CD4-positive, alpha-beta memory T cell (primary cell): ENCODE measurements at places on chromosomes 1 and 21. TPM values are rescaled to one million over a fixed set of nuclear protein-coding genes. Genes with fewer than 3 reads are reported as not detected.
A peak's percentile ranks its signal among the peaks of the same experiment; 100 is the strongest.

- no peaks in the 10 kb centered on the region for H3K4me1 ChIP-seq
- H3K36me3 ChIP-seq = no peaks in the 10 kb centered on the region
- H3K27ac ChIP-seq = no peak overlapping the region
Measured at GRCh38 chr1:4928186-4928585, 273.8 kb downstream of the AJAP1 start.

DNA sequence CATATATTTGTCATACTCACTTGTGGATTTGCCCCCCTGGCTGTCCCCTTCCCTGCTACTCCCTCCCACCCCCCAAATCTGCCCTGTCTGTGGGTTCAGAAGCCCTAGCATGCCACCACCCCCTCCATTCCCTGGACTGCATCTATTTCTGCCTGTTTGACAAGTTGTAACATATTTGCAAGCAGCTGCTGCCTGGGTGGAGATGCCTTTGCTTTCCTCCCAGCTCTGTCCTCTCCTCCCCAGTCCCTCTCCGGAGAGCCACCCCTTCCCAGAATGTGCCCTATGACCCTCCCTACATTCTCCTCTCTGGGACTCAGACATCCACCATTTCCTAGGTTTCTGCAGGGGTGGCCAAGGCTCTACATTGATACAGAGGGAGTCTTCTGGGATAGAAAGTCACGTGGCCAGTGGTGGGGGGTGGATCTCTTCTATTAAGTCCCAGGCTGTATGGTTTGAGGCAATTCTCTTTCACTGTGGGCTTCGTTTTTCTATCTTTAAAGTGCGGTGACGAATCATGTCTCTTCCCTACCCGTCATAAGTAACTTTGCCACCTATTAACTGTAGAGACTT lies 6.0 kb upstream of the MYOG start:
- H3K36me3 ChIP-seq = no peaks in the 10 kb centered on the region
- no peak overlapping the region for H3K27ac ChIP-seq
- peaks cover 4% of the 10 kb centered on the region for H3K27me3 ChIP-seq

DNA sequence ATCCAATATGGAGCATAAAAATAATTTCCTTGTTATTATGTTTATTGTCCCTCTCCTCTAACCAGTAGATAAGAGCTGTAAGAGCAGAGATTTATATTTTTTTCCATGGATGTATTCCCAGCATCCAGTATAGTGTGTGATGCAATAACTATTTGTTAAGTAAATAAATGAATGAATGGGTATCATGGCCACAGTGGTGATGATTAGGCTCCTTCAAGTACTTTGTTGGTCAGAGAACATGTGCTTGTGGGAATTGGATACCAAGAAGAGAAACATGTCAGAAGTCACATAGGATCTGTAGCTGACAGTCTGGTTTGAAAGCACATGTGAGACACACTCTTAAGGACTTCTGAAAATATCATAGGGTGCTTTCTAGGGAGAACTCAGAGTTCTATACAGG lies 588.5 kb downstream of the AGBL4 start:
- H3K4me1 ChIP-seq = no peaks in the 10 kb centered on the region
- no peaks in the 10 kb centered on the region for H3K27me3 ChIP-seq

DNA sequence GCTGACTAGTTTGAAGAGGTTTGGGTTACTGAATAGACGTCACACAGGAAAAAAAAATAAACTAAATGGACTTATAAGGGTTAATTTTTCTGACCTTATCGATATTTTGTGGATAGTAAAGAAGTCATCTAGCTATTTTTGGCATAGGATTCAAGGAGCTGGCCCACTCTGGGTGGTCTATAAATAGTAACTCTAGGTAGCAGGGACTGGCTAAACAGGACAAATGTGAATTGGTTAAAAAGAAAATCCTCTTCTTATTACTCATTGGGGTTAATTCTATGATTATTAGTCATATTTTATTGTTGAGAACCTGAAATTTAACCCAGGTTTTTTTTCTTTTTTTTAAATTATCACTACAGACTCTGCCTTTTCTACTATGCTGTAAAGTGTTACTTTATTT lies 61.7 kb downstream of the ATF6 start:
- H3K27me3 ChIP-seq = no peaks in the 10 kb centered on the region
- H3K4me3 ChIP-seq = no peak overlapping the region
- no peak for DNase-seq
- peaks cover 2% of the 10 kb centered on the region for H3K36me3 ChIP-seq

DNA sequence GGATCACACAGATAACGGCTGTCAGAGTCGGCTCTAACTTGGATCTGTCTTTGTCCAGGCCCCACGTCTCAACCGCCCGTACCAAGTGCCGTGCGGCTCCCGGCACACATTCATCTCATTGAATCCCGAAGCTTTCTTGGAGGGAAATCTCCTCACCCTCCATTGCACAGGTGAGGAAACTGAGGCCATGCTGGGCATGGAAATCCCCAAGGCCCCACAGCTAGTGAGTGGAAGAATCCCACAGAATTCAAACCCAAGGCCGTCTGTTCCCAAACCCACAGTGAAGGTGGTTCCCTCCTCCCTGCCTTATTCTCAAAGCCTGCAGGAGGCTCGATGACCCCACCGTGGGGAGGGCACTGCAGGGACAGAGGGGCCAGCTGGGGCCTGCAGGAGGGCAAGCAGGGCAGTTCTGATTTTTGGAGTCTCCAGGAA lies 437.9 kb downstream of the MATN1 start:
- no peak for DNase-seq
- H3K4me1 ChIP-seq = peaks cover 15% of the 10 kb centered on the region
- no peaks in the 10 kb centered on the region for H3K27me3 ChIP-seq
- no peaks in the 10 kb centered on the region for H3K36me3 ChIP-seq
- no peak overlapping the region for H3K27ac ChIP-seq

DNA sequence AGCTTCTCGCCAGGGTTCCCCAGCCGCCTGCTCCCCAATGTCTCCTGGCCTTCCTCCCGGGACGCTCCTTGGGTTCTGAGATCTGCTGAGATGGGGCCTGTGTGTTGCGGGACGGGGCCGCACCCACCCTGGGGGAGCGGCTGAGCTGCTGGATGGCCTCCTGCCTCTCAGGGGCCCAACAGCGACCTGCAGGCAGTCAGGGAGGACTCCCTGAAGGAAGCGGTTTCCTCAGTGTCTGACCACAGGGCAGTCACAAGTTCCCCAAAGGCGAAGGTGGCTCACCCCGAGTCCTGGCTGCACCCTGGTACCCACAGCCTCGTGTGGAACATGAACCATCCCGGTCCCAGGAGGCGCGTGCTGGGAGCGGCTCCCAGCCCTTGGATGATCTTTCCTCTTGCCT lies 18.6 kb upstream of the PLCH2 start:
- H3K27me3 ChIP-seq = no peaks in the 10 kb centered on the region
- H3K4me1 ChIP-seq = no peaks in the 10 kb centered on the region
- no peak overlapping the region for H3K4me3 ChIP-seq
- H3K36me3 ChIP-seq = no peaks in the 10 kb centered on the region
- DNase-seq = no peak
- H3K27ac ChIP-seq = no peak overlapping the region

DNA sequence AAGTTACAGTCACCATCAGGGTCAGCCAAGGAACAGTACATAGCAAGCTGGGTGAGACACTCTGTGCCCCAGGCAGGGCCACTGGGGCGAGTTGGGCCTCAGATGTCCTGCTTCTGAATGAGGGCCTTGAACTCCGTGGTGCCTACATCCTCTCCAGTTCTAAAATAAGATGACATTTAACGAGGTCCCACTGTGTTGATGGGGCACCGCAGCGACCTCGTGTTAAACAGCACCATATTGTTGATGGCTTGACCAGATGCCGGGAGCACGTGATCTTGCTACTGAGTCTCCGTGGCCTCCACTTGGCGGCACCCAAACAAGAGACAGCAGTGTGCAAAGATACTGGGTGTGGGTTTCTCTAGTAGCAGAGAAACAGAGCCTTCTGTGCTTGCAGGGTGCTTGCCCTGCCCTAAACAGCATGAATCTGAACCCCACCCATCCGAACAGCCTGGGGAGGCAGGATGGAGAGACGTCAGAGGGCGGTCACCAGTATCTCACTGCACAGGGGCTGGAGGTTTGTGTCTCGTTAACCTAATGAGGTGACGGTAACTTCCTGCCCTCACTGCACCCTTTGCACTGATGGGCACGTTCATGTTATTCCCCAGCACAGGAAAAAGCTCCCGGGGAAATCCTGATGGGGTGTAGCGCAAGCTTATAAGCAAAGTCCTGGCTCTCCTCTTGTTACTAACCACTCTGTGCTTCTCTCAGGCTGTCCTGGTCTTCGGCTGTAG lies 324.4 kb downstream of the AJAP1 start:
- no peaks in the 10 kb centered on the region for H3K36me3 ChIP-seq
- H3K27ac ChIP-seq = no peak overlapping the region
- no peaks in the 10 kb centered on the region for H3K4me1 ChIP-seq
- no peak for DNase-seq

DNA sequence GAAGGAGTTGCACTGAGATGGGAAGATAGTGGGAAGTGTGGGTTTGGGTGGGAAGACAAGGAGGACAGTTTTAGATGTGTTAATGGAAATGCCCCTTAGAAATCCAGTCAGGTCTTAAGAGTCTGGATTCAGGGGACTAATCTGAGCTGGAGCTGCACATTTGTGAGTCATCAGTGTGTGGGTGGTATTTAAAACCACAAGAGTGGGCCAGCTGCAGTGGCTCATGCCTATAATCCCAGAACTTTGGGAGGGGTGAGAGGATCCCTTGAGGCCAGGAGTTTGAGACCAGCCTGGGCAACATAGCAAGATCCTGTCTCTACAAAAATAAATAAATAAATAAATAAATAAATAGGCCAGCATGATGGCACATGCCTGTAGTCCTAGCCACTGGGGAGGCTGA lies 40.9 kb upstream of the SLC6A9 start:
- H3K27ac ChIP-seq = no peak overlapping the region
- no peaks in the 10 kb centered on the region for H3K4me1 ChIP-seq
- no peaks in the 10 kb centered on the region for H3K27me3 ChIP-seq
- H3K4me3 ChIP-seq = no peak overlapping the region
- DNase-seq = no peak
- H3K36me3 ChIP-seq = no peaks in the 10 kb centered on the region

DNA sequence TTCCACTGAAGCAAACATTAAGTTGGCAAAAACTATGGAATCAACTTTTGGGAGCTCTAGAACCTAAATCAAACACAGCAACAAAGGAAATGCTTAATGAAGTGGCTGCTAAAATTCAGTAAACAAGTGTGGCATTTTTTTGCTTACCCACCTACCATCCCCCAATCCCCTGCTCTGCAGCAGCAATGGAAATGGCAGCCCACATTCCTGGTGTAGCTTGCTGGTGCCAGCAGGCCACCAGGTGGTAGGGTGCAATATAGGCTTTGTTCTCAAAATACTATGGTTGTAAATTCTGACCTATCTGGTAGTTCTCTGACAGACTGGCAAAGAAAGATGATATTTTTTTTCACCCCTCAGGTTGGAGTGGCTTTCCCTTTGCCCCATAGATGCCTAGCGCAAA lies 42.8 kb downstream of the SHCBP1L start:
- DNase-seq = no peak
- no peaks in the 10 kb centered on the region for H3K36me3 ChIP-seq
- H3K27ac ChIP-seq = no peak overlapping the region
- no peaks in the 10 kb centered on the region for H3K4me1 ChIP-seq

- peaks cover 41% of the 10 kb centered on the region for H3K4me1 ChIP-seq
- H3K4me3 ChIP-seq = peak overlapping the region; percentile 94
- DNase-seq = no peak
- peak overlapping the region; percentile 80 for H3K27ac ChIP-seq
- H3K36me3 ChIP-seq = peaks cover 11% of the 10 kb centered on the region
Measured at GRCh38 chr1:202143011-202143767, 1.3 kb downstream of the ARL8A start.

GRCh38 chr1:25867210-25867991 lies 8.1 kb downstream of the PAQR7 start:
- H3K4me1 ChIP-seq = no peaks in the 10 kb centered on the region
- H3K27me3 ChIP-seq = no peaks in the 10 kb centered on the region
- H3K27ac ChIP-seq = no peak overlapping the region
- no peaks in the 10 kb centered on the region for H3K36me3 ChIP-seq

DNA sequence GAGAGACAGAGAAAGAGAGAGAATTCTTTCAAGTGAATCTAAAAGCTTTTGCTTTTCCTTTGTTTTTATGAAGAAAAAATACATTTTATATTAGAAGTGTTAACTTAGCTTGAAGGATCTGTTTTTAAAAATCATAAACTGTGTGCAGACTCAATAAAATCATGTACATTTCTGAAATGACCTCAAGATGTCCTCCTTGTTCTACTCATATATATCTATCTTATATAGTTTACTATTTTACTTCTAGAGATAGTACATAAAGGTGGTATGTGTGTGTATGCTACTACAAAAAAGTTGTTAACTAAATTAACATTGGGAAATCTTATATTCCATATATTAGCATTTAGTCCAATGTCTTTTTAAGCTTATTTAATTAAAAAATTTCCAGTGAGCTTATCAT lies 117.6 kb downstream of the PTPRC start:
- H3K4me3 ChIP-seq = no peak overlapping the region
- H3K4me1 ChIP-seq = peaks cover 11% of the 10 kb centered on the region
- DNase-seq = no peak

- H3K27me3 ChIP-seq = no peaks in the 10 kb centered on the region
- peaks cover 98% of the 10 kb centered on the region for H3K36me3 ChIP-seq
- DNase-seq = no peak
- H3K4me1 ChIP-seq = no peaks in the 10 kb centered on the region
- no peak overlapping the region for H3K4me3 ChIP-seq
Measured at GRCh38 chr1:19156676-19157075, 53.4 kb downstream of the UBR4 start.

- no peaks in the 10 kb centered on the region for H3K4me1 ChIP-seq
- no peak for DNase-seq
- H3K4me3 ChIP-seq = no peak overlapping the region
- H3K27ac ChIP-seq = no peak overlapping the region
- H3K27me3 ChIP-seq = no peaks in the 10 kb centered on the region
Measured at GRCh38 chr21:35801391-35801790, 258.9 kb downstream of the SETD4 start.

Gene GNG12
- total RNA-seq = not detected

Gene KLHDC7A
- total RNA-seq = not detected

Gene CLCA2
- not detected for total RNA-seq

Gene IL24
- total RNA-seq = not detected

Gene SMIM1
- total RNA-seq = 4.7 TPM

Gene IL19
- not detected for total RNA-seq

Gene CHI3L2
- 1.9 TPM for total RNA-seq

Gene TMEM82
- not detected for total RNA-seq
